Left cardiac atrium (tissue), 4 donors: ENCODE measurements at places on chromosomes 12 and 14. TPM values are rescaled to one million over a fixed set of nuclear protein-coding genes. Genes with fewer than 3 reads are reported as not detected.

DNA sequence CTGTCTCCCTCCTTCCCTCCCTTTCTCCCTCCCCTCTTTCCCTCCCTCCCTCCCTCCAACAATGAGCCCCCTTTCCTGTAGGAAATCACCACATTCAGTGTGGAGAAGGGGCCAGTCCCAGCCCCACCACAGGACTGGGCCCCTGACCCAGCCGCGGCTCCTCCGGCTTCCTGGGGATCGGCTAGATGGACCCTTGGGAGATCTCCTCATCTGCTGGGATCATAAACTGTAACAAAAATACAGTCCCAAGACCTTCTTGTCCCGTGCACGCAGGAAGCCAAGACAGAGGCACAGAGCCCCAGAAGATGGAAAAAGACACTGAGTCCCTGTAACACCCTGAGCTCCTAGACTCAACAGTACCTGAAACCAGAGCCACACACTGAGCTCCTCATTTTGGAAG is 23.9 kb downstream of the DIO3 start:
- DNase-seq = no peak

GRCh38 chr14:89912667-89913211 is 41.8 kb downstream of the EFCAB11 start:
- no peak for DNase-seq

- DNase-seq = no peak
Measured at GRCh38 chr12:53952871-53953734, 1.6 kb upstream of the HOXC12 start.

- no peak for DNase-seq
Measured at GRCh38 chr12:49604856-49605255, 583 bp downstream of the FAM186B start.

- DNase-seq = no peak
Measured at GRCh38 chr14:106185837-106186233, 659.5 kb downstream of the TMEM121 start.

DNA sequence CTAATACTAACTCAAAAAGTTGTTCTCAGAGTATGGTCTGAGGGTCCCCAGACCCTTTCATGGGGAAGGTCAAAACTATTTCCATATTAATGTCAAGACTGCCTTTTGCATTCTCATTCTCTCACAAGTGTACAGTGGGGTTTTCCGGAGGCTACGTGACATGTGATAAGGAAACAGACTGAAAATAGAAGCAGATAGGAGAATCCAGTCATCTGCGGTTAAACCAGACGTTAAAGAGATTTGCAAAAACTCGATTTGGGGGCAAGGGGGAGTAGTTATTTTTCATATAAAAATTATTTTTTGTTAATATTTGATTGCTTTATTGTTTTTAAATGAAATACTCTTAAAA is 1.0 kb upstream of the NAP1L1 start:
- no peak for DNase-seq

DNA sequence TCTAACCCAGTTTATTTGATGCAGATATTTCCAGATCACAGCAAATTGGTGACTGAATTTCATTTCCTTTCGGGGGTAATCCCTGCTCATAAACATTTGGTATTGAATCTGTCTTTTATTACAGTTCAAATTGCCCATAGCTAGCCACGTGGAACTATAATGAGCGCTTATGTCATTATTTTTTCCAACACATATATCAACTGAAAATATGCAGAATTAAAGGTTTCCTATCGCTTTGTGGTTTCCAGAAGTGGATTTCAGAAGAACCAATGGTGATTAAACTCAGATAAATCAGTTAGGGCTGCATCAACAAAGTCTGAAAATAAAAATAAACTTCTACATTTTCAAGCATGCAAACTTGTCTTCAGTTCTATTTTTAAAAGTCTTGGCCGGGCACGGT is 111.9 kb downstream of the PIK3C2G start:
- no peak for DNase-seq

GRCh38 chr12:100043631-100044030 is 58.9 kb upstream of the ANKS1B start:
- DNase-seq = no peak

DNA sequence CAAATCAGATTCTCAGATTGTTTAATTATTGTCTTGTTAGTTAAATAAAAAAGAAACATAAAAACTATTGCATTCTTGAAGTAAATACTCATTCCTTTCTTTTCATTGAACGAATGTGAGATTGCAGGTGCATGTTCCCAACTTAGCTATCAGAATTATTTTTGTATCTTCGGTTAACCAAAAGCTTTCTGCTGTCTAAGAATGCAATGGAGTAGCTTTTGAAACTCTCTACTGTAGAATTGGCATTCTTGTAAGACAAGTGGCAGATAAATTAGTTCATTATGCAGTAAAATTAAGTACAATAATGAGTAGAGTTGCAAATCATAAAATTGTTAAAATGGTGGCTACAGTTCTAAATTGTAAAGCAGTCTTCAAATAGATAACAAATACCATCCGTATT is 298.1 kb downstream of the ACSS3 start:
- DNase-seq = no peak

DNA sequence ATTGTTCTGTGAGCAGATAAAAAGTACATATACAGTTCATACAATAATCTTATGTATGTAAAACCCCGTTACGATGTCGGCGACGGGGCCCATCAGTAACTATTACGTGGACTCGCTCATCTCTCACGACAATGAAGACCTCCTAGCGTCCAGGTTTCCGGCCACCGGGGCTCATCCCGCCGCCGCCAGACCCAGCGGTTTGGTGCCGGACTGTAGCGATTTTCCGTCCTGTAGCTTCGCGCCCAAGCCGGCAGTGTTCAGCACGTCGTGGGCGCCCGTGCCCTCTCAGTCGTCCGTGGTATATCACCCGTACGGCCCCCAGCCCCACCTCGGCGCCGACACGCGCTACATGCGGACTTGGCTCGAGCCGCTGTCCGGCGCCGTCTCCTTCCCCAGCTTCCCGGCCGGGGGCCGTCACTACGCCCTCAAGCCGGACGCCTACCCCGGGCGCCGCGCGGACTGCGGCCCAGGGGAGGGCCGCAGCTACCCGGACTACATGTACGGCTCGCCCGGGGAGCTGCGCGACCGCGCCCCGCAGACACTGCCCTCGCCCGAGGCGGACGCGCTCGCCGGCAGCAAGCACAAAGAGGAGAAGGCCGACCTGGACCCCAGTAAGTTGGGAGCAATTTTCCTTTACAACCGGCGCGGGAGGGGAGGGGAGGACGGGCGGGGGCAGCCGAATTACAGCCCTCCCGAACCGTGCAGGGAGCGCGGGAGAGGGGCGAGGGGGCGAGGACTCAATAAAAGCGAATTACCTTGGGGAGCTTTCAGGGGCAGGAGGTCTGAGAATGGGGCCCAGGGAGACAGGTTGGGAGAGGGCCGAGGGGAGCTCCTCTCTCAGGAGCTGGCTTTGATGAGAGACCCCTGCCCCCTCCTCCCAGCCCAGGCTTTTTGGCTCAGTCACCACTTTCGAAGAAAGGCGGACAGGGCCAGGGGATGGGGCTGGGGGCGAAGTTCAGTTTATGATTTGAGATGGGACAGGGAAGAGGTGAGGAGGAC is at the start of gene HOXC9:
Gene HOXC9 (plus strand): TSS at position 46 of the 999 bp plus-strand sequence. CDS start 28 bp downstream, at position 74.
- no peak for DNase-seq

DNA sequence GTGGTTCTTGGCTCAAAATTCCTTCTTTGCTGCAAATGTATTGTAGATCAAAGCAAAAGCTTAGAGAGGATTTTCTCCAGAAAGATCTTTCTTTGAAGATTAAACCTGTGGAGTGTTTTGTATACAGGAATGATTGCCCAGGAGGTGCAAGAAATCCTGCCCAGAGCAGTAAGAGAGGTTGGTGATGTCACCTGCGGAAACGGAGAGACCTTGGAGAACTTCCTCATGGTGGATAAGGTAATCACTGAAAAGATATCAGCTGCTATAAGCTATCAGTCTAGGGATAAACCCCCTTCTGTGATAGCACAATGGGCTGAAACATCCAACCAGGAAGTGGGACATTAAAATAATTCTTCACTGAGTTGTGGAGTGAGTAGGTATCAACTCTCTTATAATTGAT is 85.7 kb downstream of the MYRFL start:
- no peak for DNase-seq

- DNase-seq = no peak
Measured at GRCh38 chr14:37122288-37122687, 50.1 kb downstream of the SLC25A21 start.

GRCh38 chr12:121404734-121405133 is 4.8 kb downstream of the RNF34 start:
- DNase-seq = no peak

DNA sequence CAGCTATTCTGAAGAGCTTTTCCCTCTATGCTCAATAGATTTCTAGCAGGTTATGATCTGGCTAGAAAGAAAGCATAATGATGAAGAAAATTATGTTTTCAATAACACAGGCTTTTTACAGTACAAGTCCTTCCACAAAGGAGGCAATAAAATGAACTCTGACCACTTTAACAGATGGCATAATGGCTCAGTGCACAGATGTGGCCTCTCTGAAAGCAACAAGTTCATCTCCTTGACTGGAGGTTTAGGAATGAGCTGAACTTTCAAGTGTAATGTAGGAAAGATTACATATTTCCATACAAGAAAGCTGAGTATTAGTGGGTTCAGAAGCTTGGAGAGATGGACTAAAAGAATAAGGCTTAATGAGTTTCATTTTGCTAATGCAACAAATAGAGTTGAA is 147.4 kb downstream of the EFCAB11 start:
- DNase-seq = no peak

DNA sequence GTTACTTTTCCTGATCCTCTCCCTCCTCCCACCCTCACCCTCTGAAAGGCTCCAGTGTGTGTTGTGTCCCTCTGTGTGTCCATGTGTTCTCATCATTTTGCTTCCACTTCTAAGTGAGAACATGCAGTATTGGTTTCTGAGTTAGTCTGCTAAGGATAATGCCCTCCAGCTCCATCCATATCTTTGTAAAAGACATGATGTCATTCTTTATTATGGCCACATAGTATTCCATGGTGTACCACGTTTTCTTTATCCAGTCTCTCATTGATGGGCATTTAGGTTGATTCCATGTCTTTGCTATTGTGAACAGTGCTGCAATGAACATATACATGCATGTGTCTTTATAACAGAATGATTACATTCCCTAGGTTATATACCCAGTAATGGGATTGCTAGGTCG is 51.9 kb upstream of the BBS10 start:
- no peak for DNase-seq

TMEM132C gene
- total RNA-seq = 12.8 TPM

TDRD9 gene
- 12.1 TPM for total RNA-seq

MSRB3 gene
- total RNA-seq = 151 TPM

OASL gene
- 1.6 TPM for total RNA-seq

ADAM20 gene
- 0.53 TPM for total RNA-seq

TMPRSS12 gene
- total RNA-seq = not detected

SLC15A4 gene
- total RNA-seq = 16.2 TPM

MFAP5 gene
- total RNA-seq = 64.8 TPM
